ENCODE measurements at places on chromosomes 12 and 14.

- no peak for DNase-seq
Measured at GRCh38 chr12:1059162-1059561, 68.1 kb downstream of the ERC1 start.

- no peak for DNase-seq
Measured at GRCh38 chr14:103028161-103028767, 29.1 kb downstream of the CDC42BPB start.

- DNase-seq, result no peak
Measured at GRCh38 chr14:54123841-54124240, 167.2 kb upstream of the BMP4 start.

GRCh38 chr12:31235868-31236395, 90.0 kb downstream of the SINHCAF start:
- DNase-seq, result no peak

DNA sequence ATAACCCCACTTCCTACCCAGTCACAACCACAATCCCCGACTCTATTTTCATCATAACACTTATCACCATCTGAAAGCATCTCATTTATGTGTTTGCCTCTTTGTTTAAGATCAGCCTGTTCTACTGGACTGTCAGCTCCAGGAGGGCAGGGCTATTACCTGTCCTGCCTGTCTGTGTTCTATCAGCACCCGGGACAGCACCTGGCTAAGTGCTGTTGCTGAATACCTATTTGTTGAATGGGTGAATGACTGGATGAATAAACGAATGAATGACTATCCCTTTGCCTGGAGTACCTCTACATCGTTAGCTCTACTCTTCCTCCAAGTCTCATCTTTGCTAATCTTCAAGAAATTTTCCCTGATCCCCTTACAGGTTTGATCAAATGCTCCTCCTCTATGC, 69.0 kb downstream of the WSCD2 start:
- DNase-seq, result no peak

DNA sequence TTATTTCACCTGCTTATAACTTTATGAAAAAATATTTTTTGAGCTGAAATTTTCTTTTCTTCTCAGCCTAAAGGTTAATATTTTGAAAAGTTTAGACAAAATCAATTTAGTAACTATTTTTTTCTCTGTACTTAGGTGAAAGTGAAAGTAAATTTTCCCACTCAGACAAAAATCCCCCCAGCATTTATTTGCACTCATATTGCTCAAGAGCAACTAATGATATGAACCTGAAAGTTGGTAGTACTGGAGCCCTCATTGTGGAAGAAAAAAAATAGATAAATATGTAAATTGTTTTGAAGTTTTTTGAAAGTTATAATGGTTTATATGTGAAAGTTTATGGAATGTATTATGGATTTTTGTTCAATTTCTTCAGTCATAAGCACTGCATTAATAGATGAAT, 1005.9 kb upstream of the ATXN7L3B start:
- no peak for DNase-seq

DNA sequence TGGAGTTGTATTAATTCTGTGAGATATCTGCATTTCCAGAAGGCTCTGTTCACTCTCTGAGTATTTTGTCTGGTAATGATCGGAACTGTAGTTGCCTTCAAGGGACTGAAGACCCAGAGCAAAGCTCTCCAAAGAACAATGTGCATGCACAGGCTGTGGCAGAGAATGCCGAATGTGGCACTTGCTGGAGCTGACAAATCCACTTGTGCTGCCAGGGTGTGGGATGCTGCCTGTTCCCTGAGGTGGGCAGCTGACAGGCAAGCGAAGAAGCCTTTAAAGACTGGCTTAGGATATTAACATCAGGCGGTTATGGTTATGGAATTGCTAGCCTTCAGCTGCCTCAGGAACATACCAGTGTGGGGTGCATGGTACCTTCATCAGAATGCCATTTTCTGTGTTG, 419.9 kb upstream of the ATP2B1 start:
- DNase-seq, result no peak

DNA sequence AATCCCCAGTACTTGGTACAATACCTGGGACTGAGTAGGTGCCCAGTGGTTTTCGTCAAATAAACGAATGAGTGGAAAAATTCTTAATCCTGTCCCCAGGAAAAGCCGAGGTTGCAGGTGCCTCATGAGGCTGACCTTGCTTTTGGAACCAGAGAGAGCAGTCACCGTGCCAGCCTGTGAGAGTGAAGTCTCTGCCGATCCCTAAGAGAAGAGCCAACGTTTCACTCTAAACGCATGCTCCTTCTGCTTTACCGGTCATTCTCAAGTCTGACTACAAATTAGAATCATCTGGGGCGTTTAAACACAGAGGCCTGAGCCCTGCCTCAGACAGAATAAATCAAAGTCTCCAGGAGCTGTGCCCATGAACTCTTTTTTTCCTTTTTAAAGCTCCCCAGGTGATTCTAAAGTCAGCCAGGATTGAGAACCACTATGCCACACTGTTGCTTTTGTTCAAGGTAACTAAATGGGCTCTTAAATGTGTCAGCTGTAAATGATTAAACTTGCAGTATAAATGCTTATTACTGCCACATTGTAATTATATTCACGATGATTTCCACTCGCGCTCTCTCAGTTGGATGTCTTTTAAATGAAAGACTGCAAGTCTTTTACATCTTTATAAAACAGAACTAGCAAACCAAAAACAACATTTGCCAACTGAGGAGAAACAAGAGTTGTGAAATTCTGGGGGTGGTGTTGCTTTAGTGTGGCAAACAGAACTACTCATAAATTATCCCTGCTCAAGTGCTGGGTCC, 26.9 kb downstream of the TCP11L2 start:
- DNase-seq, result no peak

GRCh38 chr12:26689281-26689841, 143.6 kb downstream of the ITPR2 start:
- DNase-seq, result no peak

GRCh38 chr14:38238878-38239277, 17.0 kb downstream of the CLEC14A start:
- DNase-seq, result no peak

- no peak for DNase-seq
Measured at GRCh38 chr12:121250359-121250758, 40.4 kb downstream of the P2RX4 start.

GRCh38 chr14:32230695-32231280, 27.7 kb upstream of the RNU6-8 start:
- DNase-seq, result no peak

- no peak for DNase-seq
Measured at GRCh38 chr12:108914121-108914531, 34.2 kb downstream of the DAO start.

- DNase-seq, result no peak
Measured at GRCh38 chr14:28576523-28576922, 190.1 kb upstream of the FOXG1 start.

DNA sequence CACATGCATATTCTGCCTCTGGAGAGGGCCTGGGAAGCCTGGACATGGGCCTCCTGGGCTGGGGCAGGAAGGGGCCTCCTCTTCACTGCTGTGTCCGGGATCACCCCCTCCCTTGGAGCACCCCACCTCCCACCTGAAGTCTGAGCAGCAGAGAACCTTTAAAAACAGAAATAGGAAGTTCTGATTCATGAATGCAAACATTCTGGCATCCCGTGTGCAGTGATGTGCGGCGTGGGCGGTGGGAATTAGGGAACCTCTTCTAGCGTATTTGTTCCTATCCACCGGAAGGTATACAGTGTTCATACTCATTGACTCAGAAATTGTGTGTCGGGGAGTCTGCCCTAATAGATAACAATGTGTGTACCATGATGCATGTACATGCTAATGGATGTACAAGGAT, 46.2 kb downstream of the C14orf132 start:
- DNase-seq, result no peak

DNA sequence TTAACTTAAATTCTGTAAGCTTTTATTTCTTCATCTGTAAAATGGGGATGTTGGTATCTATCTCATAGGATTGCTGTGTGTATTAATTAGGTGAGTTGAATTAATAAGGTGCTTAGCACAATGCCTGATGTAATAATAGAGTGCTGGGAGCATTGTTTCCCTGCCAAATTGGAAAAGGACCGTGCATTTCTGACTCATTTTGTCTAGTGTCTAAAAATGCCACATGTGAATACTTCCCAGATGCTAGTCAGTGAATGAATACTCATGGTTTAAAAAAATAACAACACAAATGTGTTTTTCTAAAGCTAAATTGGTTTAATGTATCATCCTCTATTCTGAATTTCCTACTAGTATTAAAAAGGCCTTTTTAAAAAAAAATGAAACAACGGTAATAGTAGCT, 45.4 kb upstream of the NEDD1 start:
- DNase-seq, result no peak

- DNase-seq, result no peak
Measured at GRCh38 chr12:29582146-29582545, 84.7 kb upstream of the OVCH1 start.

DNA sequence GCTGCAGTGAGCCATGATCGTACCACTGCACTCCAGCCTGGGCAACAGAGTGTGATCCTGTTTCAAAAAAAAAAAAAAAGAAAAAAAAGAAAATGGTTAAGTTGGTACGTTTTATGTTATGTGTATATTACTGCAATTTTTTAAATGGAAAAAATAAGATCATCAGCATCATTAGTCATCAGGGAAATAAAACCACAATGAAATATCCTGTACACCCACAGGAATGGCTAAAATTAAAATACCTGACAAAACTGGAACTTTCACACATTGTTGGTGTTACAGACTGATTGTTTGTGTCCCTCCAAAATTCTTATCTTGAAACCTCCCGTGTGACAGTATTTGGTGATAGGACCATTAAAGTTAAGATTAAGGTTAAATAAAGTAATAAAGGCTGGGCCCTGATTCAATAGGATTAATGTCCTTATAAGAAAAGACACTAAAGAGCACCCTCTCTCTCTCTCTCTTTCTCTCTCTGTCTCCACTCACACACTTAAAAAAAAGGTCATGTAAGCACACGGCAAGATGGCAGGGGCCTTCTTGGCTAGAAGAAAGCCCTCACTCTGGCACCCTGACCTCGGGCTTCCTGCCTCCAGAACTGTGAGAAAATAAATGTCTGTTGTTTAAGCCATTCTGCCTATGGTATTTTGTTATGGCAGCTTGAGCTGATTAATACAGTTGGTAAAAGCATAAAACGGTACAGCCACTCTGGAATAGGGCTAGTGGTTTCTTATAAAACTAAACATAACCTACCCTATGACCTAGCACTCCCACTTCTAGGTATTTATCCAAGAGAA, 48.3 kb upstream of the ZFP36L1 start:
- DNase-seq, result no peak

GRCh38 chr12:109833307-109834189, at the start of gene TRPV4:
Gene TRPV4 (minus strand): TSS chr12:109833398. CDS start chr12:109814796, 18,602 bp downstream.
- DNase-seq, result no peak

DNA sequence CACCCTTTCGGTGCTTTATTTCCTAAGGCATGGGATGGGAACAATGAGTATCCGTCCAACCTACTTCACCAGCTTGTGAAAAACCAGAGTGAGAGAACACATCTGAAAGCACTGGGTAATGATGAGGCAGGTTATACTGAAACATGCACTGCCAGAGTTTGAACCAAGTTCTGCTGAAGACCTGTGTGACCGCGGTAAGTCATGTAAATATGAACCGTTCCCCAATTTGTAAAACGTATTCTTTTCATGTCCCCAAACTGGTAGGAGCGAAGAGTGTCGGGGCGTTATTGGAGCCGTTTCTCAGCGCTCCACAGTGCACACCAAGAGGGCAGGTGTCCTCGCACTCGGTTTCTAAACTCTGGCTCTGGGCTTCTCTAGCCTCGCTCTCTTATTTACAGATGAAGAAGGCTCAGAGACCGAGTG, 788 bp upstream of the NGDN start:
- no peak for DNase-seq

- DNase-seq, result no peak
Measured at GRCh38 chr14:60647837-60648248, 1.4 kb downstream of the SIX1 start.

GRCh38 chr12:8077207-8077606, 4.9 kb upstream of the NECAP1 start:
- peak; percentile 54 for DNase-seq

DNA sequence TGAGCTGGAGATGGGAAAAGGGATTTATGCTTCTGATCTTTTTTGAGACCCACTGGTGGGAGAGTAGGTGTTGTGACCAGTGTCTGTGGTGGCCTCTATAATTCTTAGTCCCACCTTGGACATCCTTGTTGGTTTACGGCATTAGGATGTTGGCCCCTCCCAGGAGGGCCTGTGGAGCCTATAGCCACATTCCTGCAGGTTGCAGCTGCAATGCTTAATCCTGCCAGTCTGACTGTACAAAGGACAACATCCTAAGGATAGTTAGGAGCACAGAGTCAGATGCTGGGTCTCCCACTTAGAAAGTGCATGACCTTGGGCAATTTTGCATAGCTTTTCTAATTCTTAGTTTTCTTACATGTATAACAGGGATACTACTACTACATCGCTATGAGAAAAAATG, 150.9 kb upstream of the SLC38A2 start:
- DNase-seq, result no peak

DNA sequence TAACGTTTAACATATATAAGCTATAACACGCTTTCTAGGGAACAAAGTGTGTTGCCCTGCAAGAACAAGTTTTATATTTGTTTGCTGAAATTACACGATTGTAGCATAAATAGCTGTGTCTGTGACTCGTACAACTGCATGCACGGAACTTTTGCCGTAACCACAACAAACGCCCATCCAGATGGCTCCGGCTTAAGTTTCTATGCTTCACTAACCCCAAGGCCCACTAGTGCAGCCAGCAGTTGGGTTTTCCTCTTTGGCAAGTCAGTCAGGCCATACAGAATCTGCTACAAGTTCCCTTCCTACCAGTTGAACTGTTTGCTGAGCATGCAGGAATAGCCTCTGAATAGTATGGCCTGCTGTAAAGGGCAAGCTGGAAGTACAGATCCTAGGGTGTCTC, 12.1 kb downstream of the CSRP2 start:
- no peak for DNase-seq

GRCh38 chr14:92717571-92718042, 30.8 kb downstream of the LGMN start:
- no peak for DNase-seq

- DNase-seq, result no peak
Measured at GRCh38 chr12:31207799-31208465, 118.0 kb downstream of the SINHCAF start.

- no peak for DNase-seq
Measured at GRCh38 chr14:58954901-58955861, 233.3 kb upstream of the DAAM1 start.

DNA sequence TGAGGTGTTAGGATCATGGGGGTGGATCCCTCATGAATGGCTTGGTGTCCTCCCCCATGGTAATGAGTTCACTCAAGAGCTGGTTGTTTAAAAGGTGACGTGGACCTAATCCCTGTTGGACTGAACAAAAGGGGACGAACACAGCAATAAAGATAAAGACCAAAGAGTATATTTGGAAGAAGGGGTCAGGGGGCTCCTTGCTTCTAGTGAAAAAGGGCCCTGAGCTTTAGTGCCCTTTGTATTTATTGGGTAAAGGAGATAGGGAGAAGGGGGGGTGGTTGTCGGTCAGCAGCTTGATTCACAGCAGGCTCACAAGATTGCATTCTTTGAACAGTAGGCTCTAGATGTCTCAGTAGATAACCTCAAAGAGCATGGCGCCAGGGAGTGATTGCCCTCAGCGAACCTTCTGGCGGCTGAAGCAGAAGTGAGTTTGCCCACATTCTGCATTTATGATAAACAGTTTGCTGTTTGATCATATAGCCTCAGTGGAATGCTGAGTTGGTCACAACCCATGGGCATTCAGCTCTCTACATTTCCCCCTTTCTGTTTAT, 25.9 kb upstream of the MAPKAPK5 start:
- no peak for DNase-seq

- DNase-seq, result no peak
Measured at GRCh38 chr12:122473543-122474323, 27.0 kb downstream of the ZCCHC8 start.

- DNase-seq, result peak; percentile 52
Measured at GRCh38 chr12:779745-780734, 27.7 kb downstream of the WNK1 start.

GRCh38 chr14:95190346-95190840, 33.1 kb upstream of the DICER1 start:
- DNase-seq, result no peak
